ENCODE measurements at places on chromosomes 3 and 15. TPM values are rescaled to one million over a fixed set of nuclear protein-coding genes. Genes with fewer than 3 reads are reported as not detected.

The CCDC191 gene
- total RNA-seq: 1.3 TPM

The TLR9 gene
- total RNA-seq: not detected

The PRR20G gene
- total RNA-seq: not detected

The ARPP21 gene
- not detected for total RNA-seq

The TRPM1 gene
- total RNA-seq: 0.24 TPM

The CHL1 gene
- 67.9 TPM for total RNA-seq

The ZBTB47 gene
- total RNA-seq: 68.5 TPM

The LDHAL6B gene
- not detected for total RNA-seq

The SYNPR gene
- 5.3 TPM for total RNA-seq

The GOLGA8H gene
- 0.18 TPM for total RNA-seq

The KPNA4 gene
- total RNA-seq: 95.7 TPM

The WDR72 gene
- total RNA-seq: 0.03 TPM

DNA sequence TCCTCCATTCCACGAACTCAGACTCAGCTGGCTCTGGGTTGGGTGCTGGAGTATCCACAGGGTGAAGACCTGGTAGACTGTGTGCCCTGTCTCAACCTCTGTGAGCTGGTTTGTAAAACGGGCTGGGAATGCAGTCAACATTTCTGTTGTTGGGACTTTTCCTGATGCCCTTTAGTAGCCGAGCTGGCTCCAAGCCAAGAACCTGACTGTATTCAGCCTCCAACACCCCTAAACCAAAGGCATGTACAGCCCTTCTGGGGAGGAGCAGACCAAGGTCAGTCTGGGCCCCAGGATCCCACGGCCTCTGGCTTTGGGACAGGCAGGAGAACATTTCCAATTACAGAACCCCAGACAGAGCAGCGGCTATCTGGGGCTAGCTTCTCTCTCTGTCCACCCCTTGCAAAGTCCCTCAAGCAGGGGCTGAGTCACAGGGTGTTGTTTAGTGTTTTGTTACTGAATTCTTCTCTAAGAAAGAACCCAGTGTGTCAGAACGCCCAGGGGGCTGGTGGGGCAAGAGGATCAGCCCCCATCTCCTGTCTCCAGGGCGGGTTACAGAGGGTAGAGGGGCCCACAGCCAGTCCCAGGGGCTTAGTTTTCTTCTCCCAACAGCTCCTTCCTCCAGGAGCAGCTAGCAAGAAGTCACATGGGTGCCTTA, 56.8 kb upstream of the SLC6A6 start:
- DNase-seq: no peak

DNA sequence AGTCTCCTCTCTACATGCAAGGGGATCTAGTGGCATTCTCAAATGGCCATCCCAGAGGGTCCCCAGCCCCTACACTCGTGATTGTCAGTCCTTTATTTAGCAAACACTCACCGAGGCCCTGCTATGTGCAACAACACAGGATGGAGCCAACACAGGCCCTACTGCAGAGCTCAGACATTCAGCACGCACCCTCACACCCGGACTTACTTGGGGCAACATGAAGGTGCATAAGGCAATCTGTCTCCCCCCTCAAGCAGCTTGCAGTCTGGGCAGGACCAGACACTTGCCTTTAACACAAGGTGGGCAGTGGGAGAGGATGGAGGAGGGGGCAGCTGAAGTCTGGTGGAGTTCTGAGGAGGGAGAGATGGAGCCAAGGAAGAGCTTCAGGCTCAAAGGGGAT, 258.4 kb downstream of the XXYLT1 start:
- no peak for DNase-seq

GRCh38 chr15:29903785-29904464, 81.7 kb upstream of the TJP1 start:
- DNase-seq: no peak

- no peak for DNase-seq
Measured at GRCh38 chr3:167521006-167521355, 47.1 kb upstream of the SERPINI2 start.

DNA sequence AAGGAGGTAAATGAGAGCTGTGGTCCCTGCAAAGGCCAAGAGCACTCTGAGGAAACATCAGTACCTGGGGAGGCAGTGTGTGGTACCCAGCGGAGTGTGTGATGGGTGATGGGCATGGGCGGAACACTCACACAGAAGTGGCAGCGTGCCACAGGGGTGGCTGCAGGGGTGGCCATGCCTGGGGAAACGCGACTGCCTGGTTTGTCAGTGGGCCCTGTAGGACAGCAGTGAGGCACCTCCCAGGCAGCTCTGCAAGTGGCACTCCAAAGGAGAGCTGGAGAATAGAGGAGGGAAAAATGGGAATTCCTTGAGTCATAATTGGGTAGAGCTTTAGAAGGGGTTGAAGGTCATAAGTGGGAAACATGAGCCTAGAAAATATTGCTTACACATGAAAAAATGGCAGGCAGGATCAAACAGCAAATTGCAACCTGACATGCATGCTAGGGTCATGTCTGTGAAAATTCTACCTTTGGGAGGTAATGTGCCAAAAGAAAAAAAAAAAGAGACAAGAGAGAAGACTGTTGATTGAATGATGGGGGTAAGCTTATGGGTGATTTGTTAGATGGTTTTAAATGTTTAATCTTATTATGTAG, 138.4 kb downstream of the RPLP1 start:
- no peak for DNase-seq

- DNase-seq: no peak
Measured at GRCh38 chr3:50470658-50471057, 32.8 kb downstream of the CACNA2D2 start.

- peak; percentile 54 for DNase-seq
Measured at GRCh38 chr15:44711743-44712345, 527 bp downstream of the B2M start.

GRCh38 chr3:129654131-129654530, 47.7 kb upstream of the PLXND1 start:
- no peak for DNase-seq

DNA sequence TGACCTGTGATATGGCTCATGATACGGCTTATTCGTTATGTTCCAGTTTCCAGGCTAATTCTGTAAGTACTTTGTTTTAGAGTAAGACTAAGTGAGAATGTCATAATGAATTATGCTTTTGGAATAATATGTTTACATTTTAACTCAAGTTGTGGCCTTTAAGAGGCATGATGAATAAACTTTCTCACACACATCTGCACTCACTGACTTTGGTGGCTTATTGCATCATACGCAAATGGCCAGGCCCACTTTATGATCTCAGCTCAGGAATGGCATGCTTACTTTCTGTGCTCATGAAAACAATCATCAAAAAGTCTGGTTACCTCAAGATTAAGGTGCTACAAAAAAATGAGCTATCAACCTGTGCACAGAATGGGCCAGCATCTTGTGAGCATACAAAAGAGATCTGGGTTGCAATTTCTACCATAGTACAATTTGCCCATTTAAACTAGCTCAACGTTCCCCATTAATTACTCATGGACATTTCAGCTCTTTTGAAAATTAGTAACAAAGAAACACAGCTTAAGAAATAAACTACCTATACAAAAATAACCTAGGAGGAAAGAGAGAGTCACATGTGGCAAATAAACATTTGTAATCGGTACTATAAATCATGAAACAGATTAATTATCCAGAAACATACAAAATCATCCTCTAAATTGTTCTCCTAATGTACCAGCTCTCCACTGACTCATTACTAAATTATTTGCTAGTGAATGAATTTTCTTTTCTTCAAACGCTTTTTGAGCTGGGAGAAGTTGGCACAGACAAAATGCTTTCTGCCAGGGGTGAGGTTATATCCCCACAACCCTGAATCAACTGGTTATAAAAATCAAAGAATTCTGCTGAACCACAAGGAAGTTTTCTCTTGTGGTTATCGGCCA, 439.0 kb upstream of the ADAMTS9 start:
- no peak for DNase-seq

DNA sequence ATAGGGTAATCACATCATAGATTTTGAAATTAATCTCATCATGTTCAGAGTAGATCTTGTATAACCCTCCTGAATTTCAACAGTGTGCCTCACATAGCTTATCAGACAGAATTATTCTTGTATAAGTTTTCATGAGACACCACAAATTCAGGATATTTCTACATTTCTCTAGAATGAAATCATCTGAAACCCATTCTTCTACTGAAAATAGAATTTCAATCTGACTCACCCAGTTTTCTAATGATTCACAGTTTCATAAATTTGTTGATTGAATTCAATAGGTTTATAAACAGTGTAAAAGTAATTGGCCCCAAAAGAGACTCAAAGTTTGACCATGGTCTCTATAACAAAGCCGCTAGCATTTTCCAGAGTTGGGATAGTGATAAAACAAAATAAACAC, 1082.6 kb upstream of the EPHA6 start:
- no peak for DNase-seq

GRCh38 chr3:193630005-193630404, 37.0 kb downstream of the OPA1 start:
- DNase-seq: no peak

GRCh38 chr3:105905328-105905727, 36.5 kb upstream of the CBLB start:
- no peak for DNase-seq

- no peak for DNase-seq
Measured at GRCh38 chr3:24963762-24964625, 464.1 kb upstream of the RARB start.

- no peak for DNase-seq
Measured at GRCh38 chr3:64084640-64085039, 61.3 kb upstream of the PSMD6 start.
